Activated CD8-positive, alpha-beta T cell treated with anti-CD3 and anti-CD28 coated beads, Interleukin-2, amount 10 ng/mL, durations not matched to agents 7 days and 5 days (primary cell): ENCODE measurements at places on chromosomes 6 and 20. TPM values are rescaled to one million over a fixed set of nuclear protein-coding genes. Genes with fewer than 3 reads are reported as not detected.
A peak's percentile ranks its signal among the peaks of the same experiment; 100 is the strongest.

GRCh38 chr20:38377039-38377685 is 30.9 kb downstream of the LBP start:
- DNase-seq: no peak
- no peaks in the 10 kb centered on the region for H3K4me1 ChIP-seq
- H3K27me3 ChIP-seq: peaks cover 8% of the 10 kb centered on the region
- H3K36me3 ChIP-seq: no peaks in the 10 kb centered on the region

GRCh38 chr6:6648692-6649343 is 60.3 kb downstream of the LY86 start:
- no peak overlapping the region for H3K4me3 ChIP-seq
- no peak overlapping the region for H3K27ac ChIP-seq
- peaks cover 31% of the 10 kb centered on the region for H3K36me3 ChIP-seq
- no peaks in the 10 kb centered on the region for H3K27me3 ChIP-seq

GRCh38 chr6:161374971-161375873 is 101.4 kb upstream of the AGPAT4 start:
- no peaks in the 10 kb centered on the region for H3K36me3 ChIP-seq
- no peak overlapping the region for H3K4me3 ChIP-seq
- H3K4me1 ChIP-seq: no peaks in the 10 kb centered on the region

DNA sequence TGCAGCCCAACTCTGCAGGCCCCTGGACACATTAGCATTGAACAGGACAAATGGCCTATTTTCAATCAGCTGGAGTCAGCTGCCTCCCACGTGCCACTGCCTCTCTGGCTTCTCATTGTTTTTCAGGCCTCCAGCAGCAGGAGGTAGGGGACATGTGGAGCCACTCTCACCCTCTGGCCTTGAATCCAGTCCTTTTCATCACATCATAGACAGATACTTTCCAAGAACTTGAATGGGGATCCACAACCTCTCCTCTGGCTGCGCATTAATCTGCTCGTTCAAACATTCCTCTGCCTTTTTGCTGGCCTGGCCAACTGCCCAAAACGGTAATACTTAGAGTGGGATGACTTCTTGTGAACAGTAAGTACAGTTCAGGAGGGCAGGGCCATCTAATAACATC is 592.3 kb downstream of the PKHD1 start:
- H3K27me3 ChIP-seq: no peaks in the 10 kb centered on the region
- no peak for DNase-seq
- H3K4me1 ChIP-seq: no peaks in the 10 kb centered on the region
- H3K4me3 ChIP-seq: no peak overlapping the region
- no peaks in the 10 kb centered on the region for H3K36me3 ChIP-seq

- DNase-seq: no peak
- H3K27me3 ChIP-seq: no peaks in the 10 kb centered on the region
- H3K27ac ChIP-seq: peak overlapping the region; percentile 93
- H3K36me3 ChIP-seq: peaks cover 48% of the 10 kb centered on the region
- peaks cover 42% of the 10 kb centered on the region for H3K4me1 ChIP-seq
These were observed 682 bp upstream of the SLA2 start for GRCh38 chr20:36646678-36647077.

GRCh38 chr6:169156108-169156792 is 97.4 kb downstream of the THBS2 start:
- H3K36me3 ChIP-seq: no peaks in the 10 kb centered on the region
- no peak for DNase-seq
- no peak overlapping the region for H3K4me3 ChIP-seq
- no peak overlapping the region for H3K27ac ChIP-seq
- H3K4me1 ChIP-seq: no peaks in the 10 kb centered on the region

The WFDC2 gene
- not detected for total RNA-seq

The SLC12A5 gene
- 1.7 TPM for total RNA-seq
